ENCODE measurements at places on chromosomes 7 and 10. TPM values are rescaled to one million over a fixed set of nuclear protein-coding genes. Genes with fewer than 3 reads are reported as not detected.

ELFN1 gene
- total RNA-seq, result 0.49 TPM

NEURL1 gene
- total RNA-seq, result 0.51 TPM

ASAH2 gene
- 0.33 TPM for total RNA-seq

PNLIP gene
- not detected for total RNA-seq

AUTS2 gene
- 8.6 TPM for total RNA-seq

SAMD9L gene
- under 0.01 TPM for total RNA-seq

GPR26 gene
- total RNA-seq, result not detected

OR2A14 gene
- total RNA-seq, result not detected

COL1A2 gene
- 988 TPM for total RNA-seq

ZNF32 gene
- 24.1 TPM for total RNA-seq

CCDC136 gene
- 4.9 TPM for total RNA-seq

RPEL1 gene
- not detected for total RNA-seq

TMEM213 gene
- not detected for total RNA-seq

GFRA1 gene
- 25.3 TPM for total RNA-seq

ECHDC3 gene
- 22.2 TPM for total RNA-seq

NKX1-2 gene
- not detected for total RNA-seq

SLC13A4 gene
- not detected for total RNA-seq

OR2A5 gene
- total RNA-seq, result not detected

PRDX3 gene
- total RNA-seq, result 125 TPM

FOXI2 gene
- not detected for total RNA-seq

NUDCD3 gene
- total RNA-seq, result 62.4 TPM

SLIT1 gene
- 0.16 TPM for total RNA-seq

ADRB1 gene
- total RNA-seq, result not detected

CHCHD1 gene
- total RNA-seq, result 36.7 TPM

NSMCE4A gene
- 69.4 TPM for total RNA-seq

ADGRA1 gene
- total RNA-seq, result not detected

SYT15B gene
- total RNA-seq, result 2.6 TPM

AKR1C1 gene
- 2.4 TPM for total RNA-seq

DRGX gene
- not detected for total RNA-seq

NACAD gene
- total RNA-seq, result 9.4 TPM

C1QL3 gene
- total RNA-seq, result 0.13 TPM

SIRT1 gene
- 8.1 TPM for total RNA-seq

COL17A1 gene
- not detected for total RNA-seq
